HepG2 (cell line): ENCODE measurements at places on chromosomes 5 and 9.

DNA sequence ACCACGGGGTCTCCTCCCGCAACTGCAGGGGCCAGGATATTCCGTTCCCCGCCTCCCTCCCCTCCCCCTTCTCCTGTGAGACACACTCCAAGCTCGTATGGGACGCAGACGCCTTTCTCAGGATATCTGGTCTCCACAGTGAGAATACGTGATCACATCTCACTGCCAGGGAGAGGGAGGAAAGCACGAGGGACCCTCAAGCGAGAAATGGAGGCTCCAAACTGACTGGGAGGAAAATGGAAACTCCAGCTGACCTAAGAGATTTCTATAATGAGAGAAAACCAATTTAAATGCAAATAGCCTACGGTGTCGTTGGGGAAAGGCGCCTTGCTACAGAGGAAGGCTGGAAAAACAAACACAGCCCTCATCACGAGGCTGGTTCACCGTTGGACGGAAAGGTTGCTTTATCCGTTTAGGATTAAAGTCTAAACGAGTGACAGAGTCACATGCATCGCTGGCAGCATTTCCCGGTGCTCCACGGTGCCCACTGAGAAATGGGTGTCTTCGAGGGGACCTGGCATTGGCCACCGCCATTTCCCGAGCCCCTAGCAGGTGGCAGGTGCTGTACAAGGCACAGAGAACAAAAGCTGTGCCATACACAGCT lies 116.9 kb upstream of the CPEB4 start:
- no peak for DNase-seq

GRCh38 chr5:57302164-57302563 lies 128.3 kb downstream of the GPBP1 start:
- peak; percentile 28 for DNase-seq

DNA sequence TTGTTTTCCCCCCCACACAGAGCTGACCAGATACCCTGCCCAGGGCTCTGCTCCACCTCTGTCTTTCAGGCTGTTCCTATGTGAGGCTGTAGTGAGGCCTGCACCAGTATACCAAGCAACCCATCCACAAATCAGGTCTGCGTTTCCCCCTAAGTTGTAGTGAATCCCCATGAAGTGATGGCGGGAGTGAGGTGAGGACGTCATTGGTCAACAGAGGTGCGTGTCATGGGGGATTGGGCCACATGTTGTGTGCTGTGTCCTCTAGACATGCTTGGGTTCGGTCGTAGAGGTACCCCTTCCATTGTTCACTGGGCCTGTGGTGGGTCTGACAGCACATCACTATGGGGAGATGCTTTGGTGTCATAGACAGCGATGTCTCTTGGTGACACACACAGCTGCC lies 184.6 kb downstream of the CACNA1B start:
- no peak for DNase-seq

- DNase-seq: no peak
These were observed 463.2 kb upstream of the ADAMTS16 start for GRCh38 chr5:4676934-4677333.

DNA sequence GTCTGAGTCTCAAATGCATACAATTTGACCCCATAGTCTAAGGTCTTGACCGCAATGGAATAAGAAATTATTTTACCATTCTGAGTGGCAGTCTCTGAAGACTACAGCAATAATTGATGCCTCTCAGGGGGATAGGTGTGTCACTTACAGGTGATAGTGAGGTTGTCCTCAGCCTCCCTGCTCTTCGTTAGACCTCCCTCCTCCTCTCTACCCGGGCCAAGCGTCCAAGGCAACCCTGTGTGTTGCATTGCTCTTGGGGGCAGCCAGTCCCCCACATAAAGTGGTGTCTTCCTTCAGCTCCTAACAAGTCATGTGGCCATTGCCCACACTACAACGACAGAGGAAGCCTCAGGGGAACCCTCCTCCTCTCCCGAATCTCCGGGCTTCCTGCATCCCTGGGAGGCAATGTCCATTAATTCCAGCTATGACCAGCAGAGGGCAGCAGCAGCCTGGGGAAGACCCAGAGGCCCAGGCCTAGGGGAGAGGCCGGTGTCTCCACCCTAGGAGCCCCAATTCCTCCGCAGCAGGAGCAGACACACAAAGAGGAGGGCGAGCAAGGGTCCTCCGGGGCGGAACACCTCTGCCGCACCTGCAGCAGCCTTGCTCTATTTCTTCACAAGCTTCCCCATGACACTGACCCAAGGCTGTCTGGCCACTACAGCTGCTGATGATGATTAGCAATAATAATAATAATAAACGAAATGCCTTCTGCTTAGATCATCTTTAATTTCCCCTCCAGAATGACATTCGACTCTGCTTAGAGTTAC lies 134.8 kb downstream of the KCNIP1 start:
- peak; percentile 15 for DNase-seq

DNA sequence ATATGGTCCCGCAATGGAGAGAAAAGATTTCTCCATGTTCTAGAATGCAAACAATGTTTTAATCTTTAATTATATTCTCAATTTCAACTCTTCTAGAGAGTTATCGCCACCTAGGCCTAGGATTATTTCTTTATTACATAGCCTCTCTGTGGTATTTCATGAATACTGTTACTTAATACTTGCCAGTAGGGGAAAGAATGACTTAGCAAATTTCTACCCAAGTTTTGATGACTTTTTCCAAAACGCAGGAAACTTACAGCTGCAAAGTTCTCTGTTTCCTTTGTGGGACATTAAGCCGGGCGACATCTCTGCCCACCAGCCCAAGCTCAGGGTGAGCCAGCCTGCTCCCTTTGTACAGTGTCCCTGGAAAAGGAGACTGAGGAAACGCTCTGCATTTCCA lies 73.8 kb downstream of the MED27 start:
- no peak for DNase-seq

DNA sequence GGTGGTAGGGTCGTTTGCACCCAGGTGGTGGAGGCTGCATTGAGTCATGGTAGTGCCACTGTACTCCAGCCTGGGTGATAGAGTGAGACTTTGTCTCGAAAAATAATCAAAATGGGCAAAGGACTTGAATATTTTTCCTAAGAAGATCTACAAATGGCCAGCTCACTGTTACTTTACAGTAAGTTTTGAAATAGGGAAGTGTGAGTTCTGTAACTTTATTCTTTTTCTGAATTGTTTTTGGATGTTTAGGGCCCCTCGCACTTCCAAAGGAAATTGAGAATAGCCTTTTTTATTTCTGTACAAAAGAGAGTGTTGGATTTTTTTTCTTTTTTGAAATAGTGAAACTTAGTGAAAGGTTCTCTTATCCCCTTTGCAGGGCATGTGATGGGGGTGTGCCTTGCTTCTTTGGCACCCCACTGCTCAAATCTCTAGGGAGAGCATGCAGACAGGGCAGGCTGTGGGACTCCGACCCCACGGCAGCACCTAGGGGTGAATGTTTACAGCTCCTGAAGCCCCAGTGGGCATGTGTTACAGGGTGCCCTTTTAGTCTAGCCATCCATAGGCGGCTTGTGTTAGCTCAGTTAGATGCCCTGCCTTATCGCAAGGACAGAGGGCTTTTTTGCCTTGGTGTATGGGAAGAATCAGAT lies 33.3 kb downstream of the GPBP1 start:
- no peak for DNase-seq

GRCh38 chr5:146032911-146033310 lies 72.5 kb downstream of the PLAC8L1 start:
- no peak for DNase-seq
